ENCODE measurements at places on chromosomes 2 and 18. TPM values are rescaled to one million over a fixed set of nuclear protein-coding genes. Genes with fewer than 3 reads are reported as not detected.

The CHN1 gene
- 54.6 TPM for total RNA-seq

The HOXD8 gene
- not detected for total RNA-seq

The TUBB8B gene
- not detected for total RNA-seq

The TTR gene
- not detected for total RNA-seq

The HS6ST1 gene
- total RNA-seq, result 47.3 TPM

The UGT1A3 gene
- total RNA-seq, result not detected

The FAM210A gene
- 7.9 TPM for total RNA-seq

The HSBP1L1 gene
- total RNA-seq, result 11.8 TPM

The UGT1A8 gene
- total RNA-seq, result not detected

The ANKRD30BL gene
- not detected for total RNA-seq

The MC2R gene
- not detected for total RNA-seq

The CREB1 gene
- total RNA-seq, result 24.5 TPM

The GCA gene
- 9.2 TPM for total RNA-seq

The POTEI gene
- total RNA-seq, result not detected

The FSHR gene
- total RNA-seq, result not detected

The CPLX4 gene
- total RNA-seq, result not detected

The GALNT13 gene
- 0.15 TPM for total RNA-seq

The FHOD3 gene
- total RNA-seq, result 2.9 TPM
